Astrocyte (in vitro differentiated cells and primary cell): ENCODE measurements at places on chromosomes 2 and 18. TPM values are rescaled to one million over a fixed set of nuclear protein-coding genes. Genes with fewer than 3 reads are reported as not detected.

DNA sequence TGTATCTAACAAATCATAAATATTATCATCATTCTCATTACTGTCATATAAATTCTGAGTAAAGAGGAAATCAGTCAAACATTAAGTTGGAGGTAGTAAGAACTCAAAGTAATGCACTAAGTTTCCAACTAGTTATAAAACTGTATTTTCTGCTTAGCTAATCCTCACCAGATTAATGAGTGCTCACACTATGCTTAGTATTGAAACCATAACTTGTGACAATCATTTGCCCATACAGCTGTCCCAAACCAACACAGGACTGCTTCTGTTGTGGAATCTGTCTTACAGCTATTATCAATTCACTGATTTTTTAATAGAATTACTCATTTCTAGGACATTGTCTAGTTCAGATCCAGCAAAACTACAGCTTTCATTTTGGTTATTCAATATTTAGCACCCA, 41.5 kb upstream of the TANK start:
- no peaks in the 10 kb centered on the region for H3K27me3 ChIP-seq
- H3K4me1 ChIP-seq = peaks cover 13% of the 10 kb centered on the region
- no peak overlapping the region for H3K27ac ChIP-seq
- no peak for DNase-seq
- H3K4me3 ChIP-seq = no peak overlapping the region

DNA sequence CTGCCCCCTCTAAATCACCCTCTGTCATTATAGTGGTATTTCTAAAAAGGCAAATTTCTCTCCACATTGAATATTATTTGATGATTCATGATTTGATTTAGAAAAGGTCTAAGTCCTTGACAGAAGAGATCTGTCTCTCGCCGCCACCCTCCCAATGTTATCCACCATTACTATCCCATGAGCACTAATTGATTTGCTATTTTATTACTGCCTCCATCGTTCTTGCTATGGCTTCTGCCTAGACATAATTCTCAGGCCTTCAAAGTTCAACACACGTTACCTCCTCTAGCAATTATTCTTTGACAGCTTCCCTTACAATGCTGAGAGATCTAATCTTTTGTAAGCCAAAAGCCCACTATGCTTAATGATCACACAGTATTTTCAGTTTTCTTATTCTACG, 507.0 kb upstream of the CHAC2 start:
- H3K27ac ChIP-seq = no peak overlapping the region
- no peaks in the 10 kb centered on the region for H3K27me3 ChIP-seq
- no peak overlapping the region for H3K4me3 ChIP-seq
- no peak for DNase-seq

DNA sequence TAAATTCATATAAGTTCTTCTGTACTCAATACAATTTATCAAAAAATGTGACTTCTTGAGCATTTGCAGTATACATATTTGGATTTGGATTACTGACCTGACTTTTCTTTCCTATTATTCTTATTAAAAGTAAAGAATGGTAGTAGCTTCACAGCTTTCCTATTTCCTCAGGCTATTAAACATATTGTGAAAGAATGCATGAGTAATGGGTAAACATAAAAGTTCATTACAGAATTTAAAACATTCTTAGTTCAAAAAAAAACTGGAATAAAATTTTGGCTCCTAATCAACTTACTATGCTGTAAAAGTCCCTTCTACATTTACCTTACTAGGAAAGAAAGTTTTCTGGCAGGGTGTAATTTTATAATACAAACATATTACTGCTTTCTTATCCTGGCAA, 27.3 kb upstream of the C2orf66 start:
- no peaks in the 10 kb centered on the region for H3K27me3 ChIP-seq
- no peak overlapping the region for H3K4me3 ChIP-seq
- DNase-seq = no peak

DNA sequence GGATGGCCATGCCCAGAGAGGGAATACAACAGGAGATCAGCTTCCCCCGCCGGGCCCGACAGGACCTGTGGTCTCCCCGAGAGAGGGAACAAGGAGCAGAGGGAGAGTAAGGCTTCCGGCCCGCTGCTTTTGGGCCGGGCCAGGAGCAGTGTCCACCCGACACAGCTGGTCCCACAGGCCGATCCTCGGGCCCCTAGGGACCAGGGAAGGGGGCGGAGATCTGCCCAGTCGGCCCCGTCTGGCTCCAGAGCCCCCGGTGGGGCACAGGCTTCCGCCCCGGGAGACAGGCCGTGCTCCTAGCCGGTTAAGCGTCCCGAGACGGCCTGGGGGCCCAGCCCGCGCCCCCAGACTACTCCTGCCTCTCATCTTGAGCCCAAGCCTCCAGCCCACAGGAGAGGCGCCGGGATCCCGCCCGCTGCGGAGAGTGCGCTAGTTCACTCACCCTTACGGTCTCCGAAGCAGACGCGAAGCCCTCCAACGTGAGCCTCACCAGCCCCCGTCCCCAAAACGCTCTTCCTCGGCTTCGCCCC, at the start of gene MCFD2:
TSS of gene MCFD2 (minus strand) at position 526 of the 530 bp plus-strand sequence. CDS start 6,635 bp downstream, outside the sequence.
- no peaks in the 10 kb centered on the region for H3K27me3 ChIP-seq
- no peak for DNase-seq
- H3K4me3 ChIP-seq = peak within 1 kb of the TSS; percentile 85
- H3K36me3 ChIP-seq = peaks cover 5% of the 10 kb centered on the region
- peak within 1 kb of the TSS; percentile 90 for H3K27ac ChIP-seq

DNA sequence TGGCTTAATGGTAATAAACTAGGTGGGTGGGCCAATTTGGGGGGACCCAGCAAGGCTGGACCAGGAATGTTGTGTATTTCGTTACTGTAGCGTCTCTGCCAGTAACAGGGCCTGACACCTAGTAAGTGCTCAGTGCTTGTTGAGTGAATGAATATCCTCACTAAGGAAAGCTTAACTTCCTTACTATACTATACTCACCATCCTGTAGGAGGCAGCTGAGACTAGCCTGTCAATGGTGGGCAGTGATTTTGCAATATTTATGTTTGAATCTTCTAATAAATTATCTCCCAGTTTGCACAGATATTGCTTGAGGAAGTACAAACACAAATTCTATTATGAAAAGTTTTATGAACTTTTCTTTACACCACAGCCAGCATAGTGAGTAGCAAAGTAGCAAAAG, 370.7 kb upstream of the SYT4 start:
- H3K4me3 ChIP-seq = no peak overlapping the region
- DNase-seq = no peak
- no peak overlapping the region for H3K27ac ChIP-seq
- H3K4me1 ChIP-seq = no peaks in the 10 kb centered on the region

Gene ABCB11
- total RNA-seq = 0.02 TPM in 1 of 2 replicates, not detected in the other

Gene GALNT14
- total RNA-seq = 2.1 and 2.9 TPM in 2 replicates

- DNase-seq = no peak
- H3K27me3 ChIP-seq = no peaks in the 10 kb centered on the region
- no peak overlapping the region for H3K4me3 ChIP-seq
Observed at GRCh38 chr2:50018292-50018691, 864.0 kb upstream of the FSHR start.

GRCh38 chr2:85865539-85866164, 23.1 kb downstream of the ST3GAL5 start:
- H3K27me3 ChIP-seq = no peaks in the 10 kb centered on the region
- peak; percentile 92 for DNase-seq
- no peak overlapping the region for H3K4me3 ChIP-seq
- H3K27ac ChIP-seq = no peak overlapping the region
- H3K4me1 ChIP-seq = peaks cover 21% of the 10 kb centered on the region

- peaks cover 50% of the 10 kb centered on the region for H3K4me1 ChIP-seq
- H3K4me3 ChIP-seq = no peak overlapping the region
- no peak overlapping the region for H3K27ac ChIP-seq
- peaks cover 6% of the 10 kb centered on the region for H3K36me3 ChIP-seq
- H3K27me3 ChIP-seq = no peaks in the 10 kb centered on the region
- no peak for DNase-seq
Observed at GRCh38 chr2:234993541-234993981, 41.7 kb downstream of the SH3BP4 start.

Gene STK17B
- total RNA-seq = 42.6 and 51.7 TPM in 2 replicates

Gene FEV
- not detected in 2 replicates for total RNA-seq
